ENCODE measurements at places on chromosomes 2 and 18.

- no peak for DNase-seq
Observed at GRCh38 chr2:111940333-111941196, 42.2 kb downstream of the MERTK start.

DNA sequence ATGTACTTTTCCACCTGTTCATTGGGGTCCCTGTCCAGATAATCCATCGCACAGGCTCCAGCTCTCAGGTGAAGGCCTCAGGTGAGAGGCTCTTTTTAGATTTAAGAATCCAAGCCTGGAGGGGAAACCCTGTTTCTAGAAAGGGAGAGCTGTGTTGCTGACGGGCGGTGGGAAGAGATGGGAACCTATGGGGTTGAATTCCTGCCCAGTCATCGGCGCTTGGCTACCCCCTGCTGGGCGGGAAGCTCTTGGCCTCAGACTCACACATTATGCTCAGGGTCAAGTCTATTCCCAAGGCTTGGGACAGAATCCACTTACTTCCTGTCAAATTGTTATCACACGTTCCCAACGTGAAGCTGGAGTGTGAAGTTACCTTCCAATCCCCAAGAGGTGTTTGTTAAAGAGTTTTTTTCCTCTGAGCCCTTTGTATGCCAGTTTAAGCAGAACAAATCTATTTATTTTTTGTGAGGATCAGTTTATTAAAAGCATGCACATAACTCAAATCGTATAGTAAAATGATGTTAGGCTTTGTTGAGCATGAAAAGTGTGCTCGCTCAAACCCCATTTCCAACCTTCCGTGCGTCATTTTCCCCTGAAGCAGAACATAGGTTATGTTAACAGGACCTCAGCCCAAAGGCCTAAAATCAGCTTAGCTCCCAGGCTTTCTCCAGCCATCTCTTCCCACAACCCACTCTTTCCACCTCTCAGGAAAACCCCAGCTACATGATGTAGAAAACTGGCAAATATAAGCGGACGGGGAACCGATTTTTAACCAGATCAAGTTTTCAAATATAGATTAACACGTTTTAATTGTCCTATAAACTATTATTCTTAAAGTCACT, 181.7 kb upstream of the ETAA1 start:
- DNase-seq: peak; percentile 60

DNA sequence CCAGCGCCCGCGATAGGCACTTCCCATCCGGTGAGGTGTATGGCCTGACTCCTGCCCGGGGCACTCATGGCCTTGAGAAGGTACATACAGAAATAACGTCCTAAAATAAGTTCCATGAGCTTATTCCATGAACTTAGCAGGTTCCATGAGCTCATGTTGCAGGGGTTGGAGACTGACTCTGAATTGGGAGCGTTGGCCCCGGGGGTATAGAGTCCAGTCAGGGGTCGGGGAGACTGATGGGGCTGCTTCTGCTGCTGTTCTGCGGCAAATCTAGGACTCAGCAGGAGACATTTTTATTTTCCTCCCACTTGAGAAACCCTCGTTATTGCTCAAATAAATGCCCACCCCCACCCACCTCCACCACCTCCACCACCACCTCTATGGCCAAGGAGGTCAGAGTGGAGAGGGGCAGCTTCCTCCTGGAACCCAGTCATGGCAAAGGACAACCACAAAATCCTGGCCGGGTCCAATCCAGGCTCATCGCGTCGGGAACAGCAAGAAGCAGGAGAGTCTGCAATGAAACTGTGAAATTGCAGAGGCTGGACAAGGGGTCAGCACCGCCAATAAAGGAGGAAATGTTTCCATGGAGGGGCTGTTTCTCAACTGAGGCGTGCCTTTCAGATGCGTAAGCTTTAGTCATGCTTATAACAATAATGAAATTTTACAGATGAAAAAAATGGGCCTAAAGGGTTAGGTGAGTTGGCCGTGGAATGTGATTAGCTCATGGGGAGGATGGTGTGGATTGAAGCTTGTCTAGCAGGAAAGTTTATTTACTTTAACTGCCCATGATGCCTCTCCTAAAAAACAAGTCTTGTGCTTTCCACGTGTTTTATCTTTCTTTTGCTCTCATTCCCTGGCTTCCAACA, 136.6 kb upstream of the ALKAL2 start:
- DNase-seq: no peak

GRCh38 chr2:238657132-238658053, 190.5 kb upstream of the TWIST2 start:
- DNase-seq: no peak

DNA sequence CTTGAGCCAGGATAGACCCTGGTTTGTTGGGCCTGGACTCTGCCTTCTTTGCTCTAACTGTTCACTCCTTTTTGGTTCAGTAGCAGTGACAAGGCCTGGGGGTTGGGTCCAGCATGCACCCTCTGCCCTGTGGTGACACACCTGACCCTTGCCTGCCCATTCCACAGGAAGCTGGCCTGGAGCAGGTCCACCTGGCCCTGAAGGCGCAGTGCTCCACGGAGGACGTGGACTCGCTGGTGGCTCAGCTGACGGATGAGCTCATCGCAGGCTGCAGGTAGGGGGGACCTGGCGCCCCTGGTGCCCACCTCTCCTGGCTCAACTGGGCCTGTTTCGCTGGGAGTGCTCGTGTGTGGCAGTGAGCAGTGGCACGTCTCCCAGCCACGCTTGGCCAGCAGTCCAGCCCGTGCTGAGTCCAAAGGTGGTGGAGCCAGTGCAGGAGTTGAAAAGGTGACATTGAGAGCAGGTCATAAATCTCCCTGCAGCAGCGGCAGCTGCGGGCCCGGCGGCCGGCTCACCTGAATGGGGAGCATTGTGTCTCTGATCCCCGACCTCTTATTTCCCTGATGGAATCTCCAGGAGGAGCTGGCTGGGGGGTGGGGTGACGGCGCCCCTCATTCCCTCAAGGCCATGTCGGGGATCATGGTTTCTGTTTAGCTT, 102.6 kb downstream of the DYSF start:
- DNase-seq: no peak
